HL-60 (cell line): ENCODE measurements at places on chromosomes 1 and 21.
A peak's percentile ranks its signal among the peaks of the same experiment; 100 is the strongest.

DNA sequence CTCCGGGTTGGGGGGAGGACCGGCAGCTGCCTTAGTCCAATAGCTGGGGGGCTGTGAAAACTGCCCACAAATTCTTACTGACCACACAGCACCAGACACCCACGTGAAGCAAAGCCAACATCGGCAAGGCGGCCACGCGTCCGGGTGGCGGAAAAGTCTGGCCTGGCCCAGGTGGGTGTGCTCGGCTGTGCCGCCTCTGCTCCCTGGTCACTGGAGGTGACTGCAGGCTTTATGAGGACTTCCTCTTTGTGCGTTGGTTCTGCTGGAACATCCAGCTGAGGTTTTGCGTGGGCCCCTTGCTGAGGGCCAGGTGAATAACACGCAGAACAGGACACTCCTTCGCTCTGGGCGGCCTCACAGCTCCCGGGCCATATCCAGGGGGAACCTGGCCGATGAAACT, 35.4 kb downstream of the FAAP20 start:
- peak; percentile 64 for DNase-seq

DNA sequence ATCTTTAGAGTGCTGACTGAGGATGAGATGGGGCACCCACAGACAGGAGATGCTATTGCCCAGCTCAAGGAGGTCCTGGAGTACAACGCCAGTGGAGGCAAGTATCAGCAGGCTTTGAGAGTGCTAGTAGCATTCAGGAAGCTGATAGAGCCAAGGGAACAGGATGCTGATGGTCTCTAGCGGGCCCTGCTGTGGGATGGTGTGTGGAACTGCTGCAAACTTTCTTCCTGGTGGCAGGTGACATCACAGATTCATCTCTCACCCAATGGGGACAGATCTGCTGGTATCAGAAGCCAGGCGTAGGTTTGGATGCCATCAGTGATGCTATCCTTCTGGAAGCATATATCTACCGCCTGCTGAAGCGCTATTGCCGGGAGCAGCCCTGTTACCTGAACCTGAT, 609.8 kb upstream of the NCAM2 start:
- no peak for DNase-seq

DNA sequence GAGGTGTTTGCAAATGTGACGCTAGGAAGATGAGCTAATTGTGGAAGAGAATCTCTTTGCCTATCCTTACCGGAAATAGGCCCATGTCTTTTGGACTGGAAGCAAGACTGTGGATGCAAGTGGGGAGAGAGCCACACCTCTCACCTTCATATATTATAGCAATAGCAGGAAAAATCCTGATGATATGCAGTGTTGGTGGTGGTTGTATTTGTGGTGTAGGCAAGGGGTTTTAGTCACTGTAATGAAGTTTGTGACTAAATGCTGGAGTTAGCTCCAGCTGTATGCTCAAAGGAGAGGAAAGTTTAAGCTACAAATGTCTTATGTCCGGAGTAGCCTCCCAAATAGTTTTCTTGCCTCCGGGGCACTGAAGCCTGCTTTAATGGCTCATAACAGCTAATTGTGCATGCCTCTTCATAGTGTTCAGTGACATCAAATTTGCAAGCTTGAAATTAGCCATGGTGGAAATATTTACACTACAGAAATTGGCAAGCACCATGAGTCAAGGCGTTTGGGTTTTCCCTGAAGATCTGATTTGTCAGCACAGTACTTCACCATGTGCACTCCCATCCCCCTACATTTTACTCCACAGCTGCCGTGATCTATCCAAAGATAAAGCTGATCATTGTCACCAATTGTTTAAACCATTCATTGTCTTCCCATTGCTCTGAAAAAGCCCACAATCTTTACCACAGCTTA, 102.6 kb upstream of the ZNF644 start:
- DNase-seq, result no peak

DNA sequence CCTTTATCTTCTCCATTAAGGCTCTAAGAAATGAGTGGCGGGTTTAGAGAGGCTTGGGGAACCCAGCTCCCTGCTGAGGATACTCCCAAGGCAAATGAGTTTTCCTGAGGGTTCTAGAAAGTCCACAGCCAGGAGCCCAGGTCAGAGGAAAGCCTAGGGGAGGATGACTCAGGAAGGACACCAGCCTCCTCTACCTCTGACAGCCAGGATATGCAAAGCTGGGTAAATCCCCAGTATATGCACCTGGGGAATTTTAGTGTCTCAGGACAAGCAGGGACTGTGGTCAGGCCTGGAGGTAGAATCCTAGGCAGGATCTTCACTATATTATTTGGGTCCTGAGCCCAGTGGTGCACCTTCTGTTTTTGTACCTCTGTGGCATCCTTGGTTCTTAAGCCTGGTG, 23.5 kb upstream of the WNT4 start:
- DNase-seq, result no peak

DNA sequence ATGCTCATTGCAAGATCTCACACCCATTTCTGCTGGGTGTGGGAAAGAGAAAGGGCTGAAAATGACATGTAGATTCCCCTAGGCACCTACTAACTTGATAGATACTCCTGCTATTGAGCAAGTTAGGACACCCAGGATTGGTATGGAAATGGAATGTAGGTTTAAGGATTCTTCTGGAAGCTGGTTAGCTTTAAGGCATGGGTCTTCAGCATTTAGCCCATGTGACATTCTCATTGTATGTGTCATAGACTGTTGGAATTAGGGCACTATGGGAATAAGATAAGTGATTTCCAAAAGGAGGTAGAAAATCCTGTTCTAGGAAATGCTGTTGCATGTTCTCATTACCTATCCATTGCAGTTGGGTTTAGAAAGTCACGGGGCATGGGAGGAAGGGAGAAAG, 76.2 kb downstream of the DISC1 start:
- no peak for DNase-seq

- DNase-seq, result no peak
These were observed 6.3 kb downstream of the PFDN2 start for GRCh38 chr1:161111527-161111926.

DNA sequence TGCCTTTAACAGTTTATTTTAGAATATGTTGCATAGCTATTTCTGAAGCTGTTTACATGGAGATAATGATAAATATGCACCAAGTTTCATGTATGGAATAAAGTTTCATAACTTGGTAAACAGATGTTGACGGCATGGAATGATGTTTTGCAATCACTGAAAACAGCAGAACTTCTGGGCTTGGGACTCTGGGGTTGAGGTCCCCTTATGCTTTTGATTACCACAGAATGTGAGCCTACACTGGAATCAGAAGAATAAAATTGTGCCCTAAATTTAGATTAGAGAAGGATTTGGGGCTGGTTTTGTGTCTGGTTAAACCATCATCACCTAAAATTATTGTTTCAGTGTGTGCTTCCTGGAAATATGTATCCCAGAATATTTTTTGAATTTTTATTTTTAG, 11.1 kb downstream of the KRTAP24-1 start:
- DNase-seq, result no peak

GRCh38 chr1:21495225-21495820, 13.9 kb upstream of the ALPL start:
- no peak for DNase-seq

DNA sequence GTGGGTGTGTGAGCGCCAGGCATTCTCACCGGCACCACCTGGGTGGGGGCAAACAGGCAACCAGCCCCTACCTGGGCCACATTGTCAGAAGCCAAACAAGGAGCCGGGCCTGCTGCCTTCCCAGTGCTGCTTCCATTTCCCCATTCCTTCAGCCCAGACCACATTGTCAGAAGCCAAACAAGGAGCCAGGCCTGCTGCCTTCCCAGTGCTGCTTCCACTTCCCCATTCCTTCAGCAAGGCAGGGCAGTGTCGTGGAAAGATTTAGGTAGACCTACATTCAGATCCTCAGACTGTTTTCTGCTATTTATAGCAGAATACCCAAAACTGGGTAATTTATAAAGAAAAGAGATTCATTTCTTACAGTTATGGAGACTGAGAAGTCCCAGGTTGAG, 47.0 kb upstream of the EFHD2 start:
- no peak for DNase-seq

DNA sequence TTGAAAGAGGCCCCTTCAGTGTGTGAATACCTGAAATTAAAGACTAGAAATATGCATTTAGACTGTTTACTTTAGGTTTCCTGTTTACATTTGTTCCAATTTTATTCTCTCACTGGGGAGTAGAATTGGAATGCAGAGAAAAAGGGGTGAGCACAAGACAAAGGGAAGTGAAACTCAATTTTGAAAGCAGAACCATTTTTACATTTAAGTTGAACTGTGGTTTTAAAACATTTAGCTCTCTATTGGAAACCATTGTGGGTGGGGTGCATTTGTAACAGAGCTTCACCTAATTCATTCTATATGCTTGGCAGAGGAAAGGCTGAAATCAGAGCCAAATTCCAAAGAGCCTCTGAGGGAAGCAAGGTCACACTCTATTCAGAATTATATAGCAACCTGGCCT, 235.3 kb upstream of the C1orf105 start:
- no peak for DNase-seq

GRCh38 chr1:117537291-117537920, 68.4 kb upstream of the TENT5C start:
- DNase-seq, result no peak
